ENCODE measurements at places on chromosomes 6 and 20.

DNA sequence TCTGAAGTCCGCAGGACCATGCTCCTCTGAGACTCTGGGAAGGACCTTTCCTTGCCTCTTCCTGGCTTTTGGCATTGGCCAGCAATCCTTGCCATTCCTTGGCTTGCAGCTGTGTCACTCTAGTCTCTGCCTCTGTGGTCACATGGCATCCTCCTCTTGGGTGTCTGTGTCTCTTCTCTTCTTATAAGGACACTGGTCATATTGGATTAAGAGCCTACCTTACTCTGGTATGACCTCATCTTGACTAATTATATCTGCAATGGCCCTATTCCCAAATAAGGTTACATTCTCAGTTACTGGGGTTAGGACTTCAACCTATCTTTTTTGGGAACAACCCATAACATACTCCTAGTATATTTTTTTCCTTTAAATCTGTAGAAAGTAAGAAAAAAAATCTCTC is 49.9 kb upstream of the GTSF1L start:
- DNase-seq, result no peak

- no peak for DNase-seq
Observed at GRCh38 chr20:17752459-17752858, 52.7 kb downstream of the BANF2 start.

- no peak for DNase-seq
Observed at GRCh38 chr20:37735541-37735940, 41.7 kb downstream of the CTNNBL1 start.

GRCh38 chr6:122717350-122717749 is 62.2 kb upstream of the FABP7 start:
- peak; percentile 97 for DNase-seq

DNA sequence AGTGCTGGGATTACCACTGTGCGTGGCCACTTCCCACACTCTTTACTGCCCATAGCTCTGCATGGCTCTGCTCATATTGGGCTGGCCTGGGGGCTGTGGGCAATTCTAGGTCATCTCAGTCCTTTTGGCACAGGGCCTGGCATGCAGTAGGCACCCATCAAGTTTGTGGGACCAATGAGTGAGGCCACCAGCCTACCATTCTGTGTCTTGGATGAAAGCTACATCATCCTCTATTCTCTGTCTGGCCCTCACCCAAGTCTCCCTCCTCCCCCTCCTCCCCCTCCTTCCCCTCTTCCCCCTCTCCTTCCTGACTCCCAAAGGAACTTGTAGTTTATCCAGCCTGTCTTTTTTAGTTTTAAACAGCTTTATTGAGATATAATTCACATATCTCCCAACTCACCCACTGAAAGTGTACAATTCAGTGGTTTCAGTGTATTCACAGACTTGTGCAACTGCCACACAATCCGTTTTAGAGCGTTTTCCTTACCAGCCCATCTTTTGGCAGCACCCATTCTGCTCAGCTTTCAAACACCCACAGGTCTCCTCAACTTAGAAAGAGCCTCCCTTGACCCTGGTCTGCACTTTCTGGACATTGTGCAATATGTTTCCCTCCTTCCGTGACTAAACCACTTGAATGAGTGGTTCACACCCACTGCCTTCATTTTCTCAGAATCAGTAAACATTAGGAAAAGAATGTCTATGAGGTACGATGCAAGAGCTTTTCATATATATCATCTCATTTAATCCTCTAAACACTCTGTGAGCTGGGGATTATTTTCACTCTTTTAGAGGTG is 21.5 kb upstream of the MRPS18A start:
- peak; percentile 98 for DNase-seq

DNA sequence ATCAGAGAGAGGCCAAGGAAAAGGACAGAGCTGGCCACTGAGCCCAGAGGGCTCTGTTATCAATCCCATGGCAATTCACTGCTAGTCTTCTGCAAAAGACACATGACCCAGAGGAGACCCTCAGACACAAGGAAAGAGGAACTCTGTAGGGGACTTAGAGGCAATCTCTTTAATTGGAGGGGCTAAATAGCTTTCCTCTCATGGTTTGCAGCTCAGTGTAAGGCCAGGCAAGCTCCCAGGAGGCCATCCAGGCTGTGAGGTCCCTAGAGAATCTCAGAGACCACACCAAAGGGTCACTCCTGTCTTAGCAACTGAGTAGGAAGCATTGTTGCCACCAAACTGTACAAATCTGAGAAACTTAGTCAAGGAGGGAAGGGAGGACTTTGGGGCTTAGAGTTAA is 10.0 kb upstream of the HLA-DOA start:
- DNase-seq, result no peak

DNA sequence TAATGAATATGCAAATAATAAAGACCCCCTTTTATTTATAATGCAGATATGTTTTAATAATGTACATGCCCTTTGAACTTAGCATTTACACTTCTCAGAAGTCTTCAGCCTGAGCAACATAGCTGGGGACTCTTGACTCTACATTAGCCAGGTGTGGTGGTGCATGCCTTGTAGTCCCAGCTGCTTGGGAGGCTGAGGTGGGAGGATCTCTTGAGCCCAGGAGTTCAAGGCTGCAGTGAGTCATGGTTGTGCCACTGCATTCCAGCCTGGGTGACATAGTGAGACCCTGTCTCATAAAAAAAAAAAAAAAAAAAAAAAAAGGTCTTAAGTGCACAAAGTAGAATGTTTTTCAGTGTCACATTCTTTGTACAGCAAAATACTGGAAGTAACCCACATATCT is 17.3 kb upstream of the MAPK13 start:
- DNase-seq, result no peak

DNA sequence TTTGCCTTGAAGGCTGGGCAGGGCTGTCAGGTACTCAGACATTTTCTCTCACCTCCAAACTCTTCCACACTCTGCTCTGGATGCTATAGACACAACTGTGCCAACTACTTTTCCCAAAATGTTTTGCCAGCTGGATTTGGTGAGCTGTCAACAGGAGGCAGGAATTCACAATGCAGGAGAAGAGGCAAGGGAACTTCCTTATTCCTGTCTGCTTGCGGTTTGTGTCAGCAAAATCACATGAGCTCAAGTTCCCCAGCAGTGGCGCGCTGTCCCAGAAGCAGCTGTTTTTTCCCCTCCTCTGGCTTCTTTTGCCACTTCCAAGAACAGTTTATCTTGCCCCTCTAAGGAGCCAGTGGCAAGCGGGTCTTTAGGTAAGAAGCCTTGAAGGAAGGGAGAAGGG is 608.2 kb downstream of the PRKN start:
- peak; percentile 60 for DNase-seq

- peak; percentile 75 for DNase-seq
Observed at GRCh38 chr6:139641376-139641775, 266.9 kb upstream of the CITED2 start.

DNA sequence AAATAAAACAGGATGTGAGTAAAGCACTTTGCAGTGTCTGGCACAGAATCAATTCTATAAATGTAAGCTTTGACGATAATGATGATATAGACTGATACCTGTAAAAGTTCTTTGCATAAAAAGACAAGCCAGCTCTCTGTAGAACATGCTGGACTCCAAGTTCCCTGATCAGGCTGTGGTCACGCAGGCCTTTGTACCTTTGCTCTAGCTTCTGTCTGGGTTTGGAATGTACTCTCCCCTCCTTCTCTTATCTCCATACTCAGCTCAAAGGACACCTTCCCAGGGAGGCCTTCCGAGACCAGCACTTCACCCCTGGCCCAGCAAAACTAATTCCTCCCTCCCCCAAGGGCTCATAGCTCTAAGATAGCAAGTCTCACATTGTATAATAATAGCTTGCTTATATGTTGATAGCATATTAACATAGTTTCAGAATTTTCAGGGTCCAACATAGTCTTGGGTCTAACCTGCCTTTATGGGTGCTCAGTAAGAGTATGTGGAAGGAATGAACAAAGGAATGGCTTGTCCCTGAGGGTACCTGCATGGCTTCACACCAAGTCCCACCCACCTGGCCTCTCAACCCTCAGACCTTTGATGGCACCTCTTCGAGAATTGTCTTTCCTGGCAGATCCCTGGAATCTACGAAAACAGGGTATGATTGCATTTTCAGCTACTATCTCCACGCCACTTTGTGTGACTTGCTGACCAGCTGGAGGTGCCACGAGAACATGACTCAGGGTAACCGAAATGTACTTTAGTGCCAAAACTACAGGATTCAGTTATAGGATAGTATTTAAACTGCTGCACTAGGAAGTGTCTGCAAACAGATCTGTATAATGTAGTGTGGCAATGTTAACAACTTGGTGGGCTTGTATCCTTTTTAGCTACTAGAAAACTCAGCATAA is 41.7 kb upstream of the PIM1 start:
- DNase-seq, result peak; percentile 12

DNA sequence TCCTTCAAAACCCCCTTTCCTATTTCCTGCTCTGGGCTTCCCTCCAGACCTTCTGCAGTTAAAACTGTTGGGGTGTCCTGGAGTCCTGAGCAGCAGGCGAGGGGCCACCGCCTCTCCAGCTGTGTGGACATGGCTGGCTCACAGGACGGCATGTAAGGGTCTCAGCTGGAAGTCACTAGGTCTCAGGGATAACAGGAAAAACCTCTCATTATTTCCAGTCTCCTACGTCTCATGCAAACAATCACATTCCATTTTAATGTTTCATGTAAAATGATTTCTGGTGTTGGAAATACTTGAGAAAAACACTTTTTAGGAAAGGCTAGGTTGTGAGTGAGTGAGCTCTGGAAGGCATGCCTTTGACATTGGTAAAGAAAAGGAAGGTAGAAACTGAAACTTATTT is 158.7 kb downstream of the SCML4 start:
- no peak for DNase-seq

DNA sequence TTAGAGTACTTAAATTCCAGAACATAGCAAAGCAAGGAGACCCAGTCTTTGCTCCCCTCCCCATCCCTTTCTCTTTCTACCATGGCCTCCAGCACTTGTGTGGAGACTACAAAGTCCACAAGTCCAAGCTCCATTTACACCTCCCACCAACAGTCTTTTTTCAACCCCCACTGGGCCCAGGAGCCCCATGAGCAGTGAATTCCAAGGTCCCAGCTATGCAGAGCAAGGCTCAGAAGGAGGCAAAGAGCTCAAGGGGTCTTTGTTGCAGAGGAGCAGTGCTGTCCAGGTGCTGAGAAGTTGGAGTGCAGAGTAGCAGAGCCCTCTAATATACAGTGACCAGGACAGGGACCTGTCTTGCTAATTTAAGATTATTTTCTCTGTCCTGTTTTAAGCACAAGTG is 9.0 kb downstream of the PAK5 start:
- no peak for DNase-seq

GRCh38 chr6:706146-706545 is 13.2 kb upstream of the EXOC2 start:
- DNase-seq, result no peak

DNA sequence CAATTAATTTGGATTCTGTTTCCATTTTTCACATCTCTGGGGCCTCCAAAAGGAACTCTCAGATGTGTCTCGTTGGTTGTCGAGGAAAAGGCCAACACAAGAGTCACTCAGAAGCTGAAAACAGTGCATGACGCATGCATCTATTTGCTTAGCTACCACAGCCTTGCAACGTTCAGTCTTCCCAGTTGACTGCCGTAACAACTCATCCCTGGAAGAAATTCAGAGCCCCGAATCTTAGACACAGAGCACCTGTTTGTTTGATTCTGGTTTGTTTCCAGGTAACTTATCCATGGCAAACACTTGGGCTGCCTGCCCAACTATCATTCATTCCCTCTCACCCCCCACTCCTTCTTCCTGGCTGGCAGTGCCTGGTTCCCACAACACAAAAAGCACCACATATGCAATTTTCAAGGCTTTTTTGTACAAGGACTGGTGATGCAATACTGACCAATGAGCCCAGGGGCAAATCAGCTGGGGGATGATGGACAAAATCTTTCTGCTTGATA is 60.5 kb downstream of the ZMYND8 start:
- no peak for DNase-seq

GRCh38 chr6:119241111-119241465 is 108.5 kb downstream of the MAN1A1 start:
- no peak for DNase-seq

All from MV-4-11 (cell line).